Fibroblast of skin of right biceps (primary cell): ENCODE measurements at places on chromosomes 12 and 14.
A peak's percentile ranks its signal among the peaks of the same experiment; 100 is the strongest.

- peak; percentile 4 for DNase-seq
Observed at GRCh38 chr14:63647696-63648410, 6.2 kb upstream of the WDR89 start.

- peak; percentile 74 for DNase-seq
Observed at GRCh38 chr12:15404485-15404884, 82.2 kb downstream of the PTPRO start.

DNA sequence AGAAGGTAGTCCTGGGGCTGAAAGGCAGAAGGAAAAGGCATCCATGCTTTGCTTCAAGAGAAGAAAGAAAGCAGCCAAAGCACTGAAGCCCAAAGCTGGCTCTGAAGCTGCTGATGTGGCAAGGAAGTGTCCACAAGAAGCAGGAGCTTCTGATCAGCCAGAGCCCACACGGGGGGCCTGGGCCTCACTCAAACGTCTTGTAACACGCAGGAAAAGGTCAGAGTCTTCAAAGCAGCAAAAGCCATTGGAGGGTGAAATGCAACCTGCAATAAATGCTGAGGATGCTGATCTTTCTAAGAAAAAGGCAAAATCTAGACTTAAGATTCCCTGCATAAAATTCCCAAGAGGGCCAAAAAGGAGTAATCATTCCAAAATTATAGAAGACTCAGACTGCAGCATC, 3.2 kb downstream of the AKAP5 start:
- DNase-seq = no peak

DNA sequence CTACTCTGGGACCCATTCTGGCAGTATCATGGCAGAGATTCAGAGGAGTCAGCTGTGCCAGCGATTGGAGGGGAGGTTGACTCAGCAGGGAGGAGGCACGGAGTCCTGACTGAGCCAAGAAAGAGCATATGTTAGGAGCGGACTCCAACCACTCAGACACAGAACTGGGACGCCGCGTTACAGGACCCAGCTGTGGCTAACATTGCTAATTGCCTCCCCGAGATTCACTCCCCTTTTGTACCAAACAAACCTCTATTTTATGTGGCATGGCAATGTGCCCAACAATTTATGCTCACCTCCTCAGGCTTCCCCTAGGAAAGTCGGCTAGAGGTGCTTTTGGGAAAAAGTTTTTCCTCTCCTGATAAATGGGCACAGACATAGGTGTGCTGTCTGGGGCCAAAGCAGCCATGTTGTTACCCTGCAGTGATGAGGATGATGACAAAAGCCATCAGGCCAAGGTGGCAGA, 15.2 kb upstream of the CLIP1 start:
- peak; percentile 47 for DNase-seq

DNA sequence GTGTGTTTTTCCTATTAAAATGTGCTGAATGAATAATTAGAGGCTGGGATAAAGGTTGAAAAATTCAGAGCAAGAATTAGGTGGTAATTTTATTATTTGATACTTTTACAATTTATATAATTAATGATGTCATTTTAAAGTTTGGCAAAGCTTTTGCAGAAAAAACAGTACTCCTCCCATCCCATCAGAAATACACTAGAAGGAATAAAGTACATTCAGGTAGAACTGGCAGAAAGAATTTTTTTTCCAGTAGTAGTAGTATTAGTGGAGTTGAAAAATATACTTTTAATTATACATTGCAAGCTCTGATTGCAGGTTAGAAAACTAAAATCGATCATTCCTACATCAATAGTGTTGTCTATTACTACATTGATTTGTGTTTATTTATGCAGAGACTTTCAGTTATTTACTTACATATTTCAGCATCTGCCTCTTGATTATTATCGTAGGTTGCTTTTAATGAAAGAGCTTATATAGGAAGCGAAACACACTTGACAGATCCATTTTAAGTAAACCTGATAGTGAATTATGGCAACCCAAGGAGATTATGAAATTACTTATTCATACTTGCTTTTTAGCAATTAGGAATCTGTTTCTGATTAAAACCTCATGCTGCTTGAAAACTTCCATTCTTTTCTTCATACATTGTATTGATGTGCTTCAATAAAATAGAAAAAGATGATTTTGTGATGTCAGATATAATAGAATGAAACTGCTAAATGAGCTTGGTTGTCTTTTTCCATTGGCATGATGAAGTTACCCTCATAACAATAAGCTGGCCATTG, 10.1 kb downstream of the FOXG1 start:
- no peak for DNase-seq

GRCh38 chr12:126067626-126068329, 1002.5 kb downstream of the AACS start:
- DNase-seq = no peak

DNA sequence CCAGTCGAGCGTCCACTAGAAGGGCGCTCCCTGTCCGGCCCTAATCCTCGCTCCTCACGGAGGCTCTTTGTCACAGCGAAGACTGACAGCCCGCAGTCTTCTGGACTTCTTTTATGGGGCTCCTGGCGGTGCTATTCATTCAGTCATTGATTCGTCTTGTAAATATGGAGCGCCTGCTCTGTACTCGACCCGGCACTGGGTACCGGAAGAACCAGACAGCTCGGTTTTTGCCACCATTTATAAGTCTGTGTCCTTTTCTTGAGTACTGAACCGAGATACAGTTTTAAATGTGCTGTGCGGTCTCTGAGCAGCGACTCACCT, 570 bp downstream of the DMAC2L start:
- DNase-seq = no peak

GRCh38 chr12:78088391-78088832, 257.7 kb downstream of the NAV3 start:
- DNase-seq = peak; percentile 1

- no peak for DNase-seq
Observed at GRCh38 chr14:101774006-101774795, 12.7 kb downstream of the PPP2R5C start.

DNA sequence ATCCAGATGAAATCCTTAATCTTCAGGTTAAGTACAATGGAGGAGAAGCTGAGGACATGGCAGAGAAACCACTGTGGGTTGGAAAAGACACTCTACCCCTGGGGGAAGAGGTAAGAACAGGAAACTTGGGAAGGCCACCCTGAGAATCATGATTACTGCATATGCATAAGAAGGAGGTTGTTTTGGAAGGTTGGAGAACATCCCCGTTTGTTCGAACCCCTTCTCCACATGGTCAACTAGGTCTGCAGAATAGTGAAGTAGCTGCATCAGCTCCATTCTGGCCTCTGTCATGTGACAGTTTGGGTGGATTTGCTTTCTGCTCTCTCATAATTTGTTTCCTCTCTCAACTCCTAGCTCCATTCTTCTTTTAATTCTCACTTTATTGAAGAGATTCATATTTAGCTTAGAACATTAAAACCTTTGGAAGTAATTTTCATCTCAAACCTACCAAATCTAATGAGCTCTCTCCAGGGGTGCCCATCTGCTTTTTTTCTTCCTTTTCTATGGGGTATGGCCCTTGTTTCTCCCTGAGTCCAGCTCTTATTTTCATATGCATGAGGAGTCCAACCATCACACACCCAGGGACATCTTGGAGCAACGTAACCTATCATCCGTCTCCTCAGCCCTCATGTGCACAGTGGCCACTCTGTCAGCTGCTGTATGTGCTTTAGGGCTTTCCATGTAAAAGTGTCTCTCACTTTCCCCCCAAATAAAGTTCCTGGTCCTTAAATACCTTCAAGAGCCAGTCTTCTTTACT, 820.3 kb downstream of the TMEM121 start:
- DNase-seq = no peak

DNA sequence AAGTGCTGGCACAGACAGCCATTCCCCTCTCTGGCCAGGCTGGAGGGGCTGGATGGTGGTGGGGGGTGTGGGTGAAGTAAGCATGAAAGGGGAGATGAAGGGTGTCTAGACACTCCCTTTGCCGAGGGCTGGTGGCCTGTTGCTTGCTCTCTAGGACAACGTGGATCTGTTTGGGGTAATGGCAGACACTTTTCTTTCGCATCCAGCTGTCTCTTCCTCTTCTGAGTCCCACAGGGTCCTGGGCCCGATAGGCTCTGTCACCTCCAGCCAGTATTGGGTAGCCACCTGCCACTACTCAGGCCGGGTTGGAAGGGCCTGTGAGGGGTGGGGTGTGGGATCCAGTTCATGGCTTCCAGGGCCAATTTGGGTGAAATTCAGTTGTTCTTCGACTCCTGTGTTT, 218.1 kb downstream of the CACNA1C start:
- DNase-seq = no peak

- no peak for DNase-seq
Observed at GRCh38 chr12:3697311-3697870, 55.5 kb downstream of the CRACR2A start.

GRCh38 chr14:86066651-86067050, 536.7 kb downstream of the FLRT2 start:
- DNase-seq = no peak

DNA sequence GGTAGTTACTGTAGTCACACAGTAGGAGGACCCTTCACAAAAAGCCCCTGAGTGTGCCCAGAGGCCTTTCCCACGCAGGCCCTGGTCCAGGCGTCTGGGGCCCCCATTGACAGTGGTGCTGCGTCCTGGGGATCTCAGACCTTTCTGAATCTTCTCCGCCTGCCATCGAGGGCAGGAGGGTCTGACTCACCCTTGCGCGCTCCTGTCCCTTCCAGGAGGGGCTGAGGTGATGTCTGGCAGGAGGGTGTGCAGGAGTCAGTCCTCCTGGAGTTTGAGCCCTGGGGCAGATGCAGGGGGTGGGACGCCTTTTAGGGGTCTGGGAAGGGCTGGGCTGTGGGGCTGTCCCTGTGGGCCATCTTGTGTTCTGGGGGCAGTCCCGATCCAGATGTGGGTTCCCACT, 386.8 kb downstream of the TMEM121 start:
- no peak for DNase-seq

- no peak for DNase-seq
Observed at GRCh38 chr12:115506822-115507559, 770.5 kb downstream of the MED13L start.

- DNase-seq = no peak
Observed at GRCh38 chr12:104055686-104056388, 5.8 kb upstream of the GLT8D2 start.
